Amniotic stem cell (primary cell): ENCODE measurements at places on chromosomes 4 and X.

DNA sequence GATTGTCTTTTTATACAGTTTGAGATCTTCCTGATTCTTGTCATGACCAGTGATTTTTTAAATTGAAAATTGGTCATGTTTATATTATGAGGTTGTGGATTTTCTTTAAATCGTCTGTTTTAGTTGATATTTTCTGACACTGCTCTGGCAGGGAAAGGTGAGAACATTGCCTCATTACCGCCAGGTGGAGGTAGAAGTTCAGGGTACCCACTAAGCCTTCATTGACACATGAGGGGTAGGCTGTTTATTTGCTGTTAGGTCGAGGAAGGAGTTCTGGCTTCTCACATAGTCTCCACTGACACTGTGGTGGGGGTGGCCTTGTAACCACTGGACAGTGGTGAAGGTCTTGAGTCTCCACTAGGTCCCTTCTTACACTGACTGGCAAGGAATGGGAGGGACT is 117.6 kb upstream of the GPR101 start:
- DNase-seq, result no peak

- no peak for DNase-seq
Measured at GRCh38 chr4:54840992-54841768, 183.4 kb downstream of the KIT start.

GRCh38 chr4:82613121-82613520 is 51.3 kb upstream of the TMEM150C start:
- no peak for DNase-seq

DNA sequence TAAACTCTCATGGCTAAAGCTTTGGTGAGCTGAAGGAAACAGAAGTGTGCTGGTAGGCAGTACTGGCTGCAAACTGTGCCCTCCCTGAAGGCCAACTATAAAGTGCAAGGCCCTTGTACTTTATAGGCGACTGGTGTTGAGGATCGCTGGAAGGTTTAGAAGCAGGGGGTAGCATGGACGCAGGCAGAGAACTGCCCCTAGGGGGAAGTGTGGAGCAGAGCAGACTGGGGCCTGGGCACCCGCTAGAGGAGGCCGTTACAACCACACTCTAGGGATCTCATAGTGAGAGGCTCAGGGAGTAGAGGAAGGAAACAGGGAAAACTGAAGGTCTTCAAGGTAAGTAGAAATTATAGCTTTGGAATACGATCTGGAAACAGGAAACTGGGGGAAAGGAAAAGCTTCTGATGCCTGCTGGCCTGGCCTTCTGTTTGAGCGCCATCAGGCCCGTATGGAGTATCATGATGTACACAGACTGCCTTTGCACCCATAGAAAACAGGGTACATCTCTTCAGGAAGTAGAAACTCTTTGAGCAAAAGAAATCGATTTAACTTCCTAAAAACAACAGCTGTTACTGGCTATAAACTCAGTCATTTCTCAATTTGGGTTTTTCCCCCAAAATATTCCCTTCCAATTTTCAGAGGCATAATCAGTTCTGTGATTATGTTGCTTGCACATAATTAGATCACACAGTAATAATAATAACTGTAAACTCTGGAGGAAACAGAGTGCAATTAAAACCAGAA is 23.9 kb upstream of the TMSB4X start:
- no peak for DNase-seq
